Right renal pelvis (tissue), 4 donors: ENCODE measurements at places on chromosomes 11 and 22.

GRCh38 chr11:60376601-60377000 is 1.7 kb upstream of the MS4A7 start:
- no peak for DNase-seq

GRCh38 chr11:17743808-17744119 is 9.2 kb downstream of the KCNC1 start:
- DNase-seq: no peak

DNA sequence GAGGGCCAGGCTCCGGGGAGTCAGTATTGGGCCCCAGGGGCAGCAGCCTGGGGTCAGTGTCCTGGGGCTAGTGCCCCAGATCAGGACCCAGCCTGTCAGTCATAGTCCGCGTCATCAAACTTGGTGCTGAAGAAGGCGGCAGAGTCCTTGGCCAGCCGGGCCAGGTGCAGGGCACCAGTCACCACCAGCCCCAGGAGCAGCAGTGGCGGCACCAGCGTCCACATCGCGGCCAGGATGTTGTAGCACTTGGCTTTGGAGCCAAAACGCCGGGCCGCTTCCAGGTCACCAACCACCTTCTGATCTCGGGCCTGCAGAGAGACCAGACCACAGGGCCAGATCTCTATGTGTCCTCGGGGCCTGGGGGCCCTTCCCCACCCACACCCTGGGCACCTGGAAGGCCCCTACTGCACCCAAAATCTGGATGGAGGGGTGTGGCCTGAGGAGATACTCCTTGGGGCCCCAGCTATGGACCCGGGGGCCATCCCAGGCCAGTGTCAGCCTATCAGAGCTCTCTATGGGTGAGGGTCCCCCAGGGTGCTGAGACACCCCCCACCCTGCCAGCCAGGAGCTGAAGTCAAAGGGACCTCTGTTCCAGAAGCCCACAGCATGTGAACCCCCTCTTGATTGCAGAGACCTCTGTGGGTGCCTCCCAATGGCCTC is 790 bp downstream of the IFITM5 start:
- DNase-seq: no peak

GRCh38 chr11:64851831-64852351 is 7.4 kb upstream of the CDC42BPG start:
- no peak for DNase-seq

GRCh38 chr11:64237484-64237951 is 3.1 kb downstream of the VEGFB start:
- DNase-seq: no peak

DNA sequence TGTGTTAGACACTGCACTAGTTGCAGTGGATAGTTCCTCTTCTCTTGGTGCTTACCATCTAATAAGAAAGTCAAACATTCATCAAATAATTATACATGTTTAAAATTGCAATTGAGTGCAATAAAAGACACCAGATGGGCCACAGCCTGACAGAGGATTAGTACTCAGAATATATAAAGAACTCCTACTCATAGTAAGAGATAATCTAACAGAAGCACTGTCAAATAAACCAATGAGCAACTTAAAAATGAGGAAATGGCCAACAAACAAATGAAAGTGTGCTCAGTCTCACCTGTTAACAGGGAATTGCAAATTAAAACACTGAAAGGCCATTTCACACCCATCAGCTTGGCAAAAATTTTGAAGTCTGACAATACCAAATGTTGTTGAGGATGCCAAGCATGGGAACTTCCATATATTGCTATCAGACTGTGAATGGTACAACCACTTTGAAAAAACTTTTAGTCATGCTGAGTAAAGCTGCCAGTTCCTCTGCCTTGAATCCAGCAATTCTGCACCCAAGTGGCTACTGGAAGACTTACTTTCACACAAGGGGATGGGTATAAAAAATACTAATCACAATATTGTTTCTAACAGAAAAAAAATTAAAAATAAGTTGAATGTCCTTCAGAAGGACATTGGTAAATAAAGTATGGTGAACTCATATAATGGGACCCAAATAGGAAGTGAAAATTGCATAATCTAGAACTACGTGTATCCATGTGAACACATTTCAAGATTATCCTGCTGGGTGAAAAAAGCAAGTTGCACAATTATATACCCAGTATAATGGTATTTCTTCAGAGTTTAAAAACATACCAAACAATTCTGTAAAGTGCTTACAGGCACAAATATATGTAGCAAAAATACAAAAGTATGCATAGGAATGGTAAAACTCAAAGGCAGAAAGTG is 41.4 kb upstream of the CREB3L1 start:
- no peak for DNase-seq

DNA sequence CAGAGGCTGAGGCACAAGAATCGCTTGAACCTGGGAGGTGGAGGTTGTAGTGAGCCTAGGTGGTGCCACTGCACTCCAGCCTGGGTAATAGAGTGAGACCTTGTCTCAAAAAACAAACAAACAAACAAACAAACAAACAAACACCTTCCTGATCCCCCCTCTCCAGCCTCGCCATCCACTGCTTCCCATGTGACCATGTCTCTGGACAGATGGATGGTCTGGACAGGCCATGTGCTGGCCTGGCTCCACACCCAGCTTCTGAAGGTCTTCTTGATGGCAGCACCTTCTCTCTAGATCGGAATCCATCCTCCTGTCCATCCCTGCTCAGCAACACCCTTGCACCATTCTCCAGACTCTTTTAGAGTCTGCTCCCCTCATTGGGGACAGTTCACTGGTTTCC is 10.7 kb upstream of the PEX26 start:
- DNase-seq: no peak

DNA sequence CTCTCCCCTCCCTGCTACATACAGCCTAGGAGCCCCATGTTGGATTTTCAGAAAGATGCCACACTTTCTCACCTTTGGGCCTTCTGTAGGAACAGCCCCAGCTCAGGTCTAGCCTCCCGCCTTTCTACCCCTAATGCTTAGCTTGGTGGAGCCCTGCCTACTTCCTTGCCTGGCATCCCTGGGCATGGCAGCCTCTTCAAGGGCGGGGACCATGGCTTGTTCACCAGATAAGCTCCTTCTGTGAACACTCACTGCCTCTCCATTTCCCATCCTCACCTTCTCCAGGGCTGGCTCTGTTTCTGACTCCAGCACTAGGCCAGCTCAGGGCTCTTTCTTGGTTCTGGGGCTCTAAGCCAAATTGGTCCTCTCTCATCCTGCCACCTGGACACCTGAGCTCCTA is 1.4 kb downstream of the SEPTIN3 start:
- DNase-seq: no peak

DNA sequence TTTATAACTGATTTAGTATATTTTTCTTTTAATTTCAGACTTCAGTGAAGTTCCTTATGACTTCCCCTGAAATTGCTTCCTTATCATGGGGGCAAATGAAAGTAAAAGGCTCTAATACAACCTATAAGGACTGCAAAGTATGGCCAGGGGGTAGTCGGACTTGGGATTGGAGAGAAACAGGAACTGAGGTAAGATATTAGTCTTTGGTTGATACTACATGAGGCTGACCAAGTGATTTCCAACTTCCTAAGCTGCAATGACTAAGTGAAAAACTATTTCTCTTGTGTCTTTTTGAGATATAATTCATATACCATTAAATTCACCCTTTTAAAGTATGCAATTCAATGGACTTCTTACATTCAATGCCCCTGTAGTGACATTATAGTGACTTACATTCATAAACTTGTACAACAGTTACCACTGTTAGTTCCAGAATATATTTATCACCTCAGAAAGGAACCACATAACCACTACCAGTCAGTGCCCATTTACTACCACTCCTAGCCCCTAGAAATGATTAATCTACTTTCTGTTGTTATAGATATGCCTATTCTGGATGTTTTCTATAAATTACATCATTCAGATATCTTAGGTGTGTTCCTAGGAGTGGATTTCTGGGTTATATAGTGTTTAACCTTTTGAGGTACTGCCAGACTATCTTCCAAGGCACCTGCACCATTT is 21.6 kb downstream of the AAMDC start:
- DNase-seq: no peak

DNA sequence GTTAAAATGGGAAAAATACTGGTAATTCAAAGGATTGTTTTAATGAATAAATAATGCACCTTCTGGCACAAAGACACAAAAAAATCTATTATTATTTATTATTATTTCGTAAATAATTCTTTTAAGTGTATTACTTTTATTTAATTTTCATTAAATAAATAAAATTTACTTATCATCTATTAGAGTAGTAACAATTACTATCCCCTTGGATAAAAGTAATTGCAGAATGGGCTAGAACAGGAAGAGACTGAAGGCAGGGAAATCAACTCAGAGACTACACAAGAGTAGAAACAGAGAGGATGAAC is 23.0 kb downstream of the OR8B12 start:
- no peak for DNase-seq

GRCh38 chr11:128575174-128575960 is 12.0 kb downstream of the ETS1 start:
- DNase-seq: no peak

- DNase-seq: no peak
These were observed 66.2 kb downstream of the KCNJ1 start for GRCh38 chr11:128800871-128801417.

GRCh38 chr11:9516113-9516512 is 55.3 kb downstream of the ZNF143 start:
- DNase-seq: no peak

DNA sequence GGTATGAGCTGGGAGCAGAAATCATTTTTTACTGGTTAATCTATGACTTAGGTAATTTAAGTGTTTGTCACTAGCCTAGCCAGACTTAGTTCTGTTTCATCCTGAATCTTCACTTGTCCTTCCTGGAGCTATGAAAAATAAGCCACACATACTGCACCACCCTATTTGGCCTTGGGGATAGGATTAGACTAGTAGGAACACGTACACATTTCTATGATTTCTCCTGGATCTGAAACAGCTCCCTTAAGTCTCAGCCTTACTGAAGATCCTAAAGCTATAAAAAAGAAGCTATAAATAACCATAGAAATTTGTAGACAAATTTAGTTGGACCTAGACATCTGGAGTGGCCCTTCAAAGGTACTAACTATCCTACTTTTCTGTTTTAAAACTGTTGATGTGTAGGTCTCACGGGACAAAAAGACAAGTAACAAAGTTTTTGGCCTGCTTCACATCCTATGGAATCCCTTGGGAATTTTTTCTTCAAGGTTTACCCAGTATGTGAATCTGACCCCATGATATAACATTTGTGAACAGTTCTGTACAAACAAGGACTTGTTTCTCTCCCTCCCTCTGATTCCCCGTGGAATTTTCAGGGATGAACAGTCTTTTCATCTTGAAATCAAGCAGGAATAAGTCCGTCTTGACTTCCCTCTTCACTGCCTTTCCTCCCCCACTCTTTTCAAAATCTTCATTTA is 275.0 kb downstream of the FAM76B start:
- DNase-seq: no peak

- no peak for DNase-seq
These were observed 1.8 kb upstream of the ANKK1 start for GRCh38 chr11:113385749-113386148.

DNA sequence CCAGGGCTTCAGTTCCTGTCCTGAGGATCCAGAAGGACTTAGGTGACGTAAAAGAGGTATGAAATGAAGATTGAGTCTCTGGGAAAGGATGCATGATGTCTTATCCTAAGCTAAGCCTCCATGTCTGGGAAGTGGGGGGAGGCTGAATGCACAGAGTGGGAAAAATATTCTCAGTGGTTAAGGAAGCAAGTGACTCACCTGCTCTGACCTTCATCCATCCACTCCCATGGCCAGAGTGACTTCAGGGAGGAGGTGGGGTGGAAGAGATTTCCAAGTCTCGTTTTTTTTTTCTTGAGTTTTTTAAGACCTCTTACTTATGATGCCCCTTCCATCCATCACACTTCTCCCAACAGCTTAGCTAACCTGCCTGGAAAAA is 32.5 kb upstream of the POLD3 start:
- no peak for DNase-seq

GRCh38 chr22:32589007-32589406 is 114.4 kb downstream of the FBXO7 start:
- DNase-seq: no peak

DNA sequence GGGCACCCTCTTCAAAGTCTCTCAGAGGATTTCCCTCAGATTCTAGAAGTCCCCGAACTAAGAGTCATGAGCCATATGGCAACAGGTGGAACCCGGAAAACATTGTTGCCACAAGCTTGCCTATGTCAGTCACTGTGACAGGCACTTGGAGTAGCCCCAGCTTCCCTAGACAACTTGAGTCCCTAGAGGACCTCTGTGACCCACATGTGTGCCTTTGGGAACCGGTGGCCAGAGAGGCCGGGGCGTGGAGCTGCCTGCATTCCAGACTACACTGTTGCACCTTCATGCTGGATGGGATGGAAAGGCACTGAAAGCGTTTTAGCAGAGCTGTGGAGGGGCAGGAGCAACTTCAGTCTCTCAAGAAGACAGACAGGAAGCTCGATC is 12.1 kb downstream of the SLC37A2 start:
- no peak for DNase-seq

- DNase-seq: no peak
These were observed 1.0 kb downstream of the CTSD start for GRCh38 chr11:1762537-1763302.

GRCh38 chr11:44338026-44338425 is 28.1 kb upstream of the ALX4 start:
- DNase-seq: no peak

- DNase-seq: no peak
These were observed 75.7 kb upstream of the E2F8 start for GRCh38 chr11:19316434-19316833.

GRCh38 chr11:102886999-102887398 is 12.2 kb upstream of the MMP12 start:
- DNase-seq: no peak
